GM10248 (cell line): ENCODE measurements at places on chromosomes 3 and 15.

- DNase-seq, result peak; percentile 43
Observed at GRCh38 chr15:94164202-94164807, 67.1 kb upstream of the MCTP2 start.

- no peak for DNase-seq
Observed at GRCh38 chr3:17074559-17074958, 189.8 kb downstream of the PLCL2 start.

DNA sequence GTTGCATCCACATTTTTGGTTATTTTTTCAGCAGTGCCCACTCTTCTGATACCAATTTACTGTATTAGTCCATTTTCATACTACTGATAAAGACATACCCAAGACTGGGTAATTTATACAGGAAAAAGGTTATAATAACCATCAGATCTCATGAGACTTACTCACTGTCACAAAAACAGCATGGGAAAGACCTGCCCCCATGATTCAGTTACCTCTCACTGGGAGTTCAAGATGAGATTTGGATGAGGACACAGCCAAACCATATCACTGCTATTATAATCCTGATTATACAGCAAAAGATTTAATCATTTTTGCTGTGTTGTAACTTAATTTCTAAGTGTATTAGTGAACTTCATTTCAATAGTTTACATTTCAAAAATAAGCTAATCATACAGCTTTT is 6.6 kb downstream of the ZBED2 start:
- no peak for DNase-seq

- peak; percentile 64 for DNase-seq
Observed at GRCh38 chr15:43253431-43254403, 13.0 kb downstream of the TGM5 start.

- DNase-seq, result no peak
Observed at GRCh38 chr3:72750405-72750965, 97.8 kb downstream of the SHQ1 start.

GRCh38 chr3:126017362-126017761 is 48.4 kb downstream of the ROPN1B start:
- no peak for DNase-seq

- DNase-seq, result no peak
Observed at GRCh38 chr15:60589728-60590127, 110.8 kb upstream of the ICE2 start.

DNA sequence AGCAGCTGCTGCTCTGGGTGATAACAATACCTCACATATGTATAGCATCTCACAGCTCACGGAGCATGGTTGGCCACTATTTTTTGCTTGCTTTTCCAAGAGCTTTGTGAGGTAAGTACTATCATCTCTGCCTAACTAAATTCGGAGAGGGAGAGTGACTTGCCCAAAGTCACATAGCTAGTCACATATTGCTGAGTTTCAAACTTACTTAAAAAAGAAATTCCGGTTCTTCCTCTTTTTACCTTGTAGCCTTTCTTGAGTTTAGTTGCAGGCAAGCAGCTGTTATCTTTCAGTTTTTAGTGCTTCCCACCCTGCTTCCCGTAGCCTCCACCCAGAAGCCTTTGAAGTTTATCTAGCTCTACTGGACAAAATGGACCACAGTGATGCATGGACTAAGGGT is 309.2 kb downstream of the PDCD6IP start:
- peak; percentile 20 for DNase-seq

- no peak for DNase-seq
Observed at GRCh38 chr15:68407886-68408881, 23.8 kb downstream of the ITGA11 start.

- DNase-seq, result no peak
Observed at GRCh38 chr15:70195587-70196305, 98.0 kb upstream of the TLE3 start.

DNA sequence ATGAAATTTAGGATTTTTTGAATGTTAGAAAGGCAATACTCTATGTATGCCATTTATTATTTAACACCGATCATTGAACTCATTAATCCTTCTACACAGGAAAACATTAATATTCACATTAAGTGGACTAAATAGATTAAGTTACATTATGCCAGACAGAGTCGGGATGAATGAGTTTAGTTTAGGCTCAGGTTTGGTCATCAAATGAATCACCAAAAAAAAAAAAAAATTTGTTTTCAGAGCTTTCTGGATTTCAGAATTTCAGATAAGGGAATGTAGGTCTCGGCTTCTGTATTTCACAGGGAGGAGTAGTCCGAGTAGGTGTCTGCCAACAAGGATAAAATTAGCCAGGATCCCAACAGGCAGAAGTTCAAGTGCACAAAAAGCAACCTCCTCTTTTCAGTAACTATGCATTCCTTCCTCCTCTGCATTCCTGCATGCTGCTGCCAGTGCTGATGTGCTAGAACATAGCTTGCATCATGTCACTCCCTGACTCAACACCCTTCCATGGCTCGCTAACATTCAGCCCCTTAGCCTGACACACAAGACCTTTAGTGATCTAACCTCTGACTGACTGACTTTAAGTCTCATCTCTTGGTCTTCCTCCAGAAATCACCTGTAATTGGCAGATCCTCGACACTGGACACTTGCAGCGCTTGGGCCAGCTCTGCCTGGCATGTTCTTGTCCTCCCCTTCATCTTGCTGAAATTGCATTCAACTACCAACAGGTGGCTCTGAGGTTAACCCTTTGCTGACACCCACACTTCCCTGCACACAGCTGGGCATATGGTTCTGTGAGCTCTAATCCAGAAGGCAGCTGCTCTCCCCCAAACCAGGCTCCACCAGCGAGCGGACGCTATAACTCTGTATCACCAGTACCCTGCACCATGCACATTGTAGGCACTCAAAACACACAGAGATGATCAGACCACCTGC is 145.4 kb upstream of the PROK2 start:
- DNase-seq, result peak; percentile 58

DNA sequence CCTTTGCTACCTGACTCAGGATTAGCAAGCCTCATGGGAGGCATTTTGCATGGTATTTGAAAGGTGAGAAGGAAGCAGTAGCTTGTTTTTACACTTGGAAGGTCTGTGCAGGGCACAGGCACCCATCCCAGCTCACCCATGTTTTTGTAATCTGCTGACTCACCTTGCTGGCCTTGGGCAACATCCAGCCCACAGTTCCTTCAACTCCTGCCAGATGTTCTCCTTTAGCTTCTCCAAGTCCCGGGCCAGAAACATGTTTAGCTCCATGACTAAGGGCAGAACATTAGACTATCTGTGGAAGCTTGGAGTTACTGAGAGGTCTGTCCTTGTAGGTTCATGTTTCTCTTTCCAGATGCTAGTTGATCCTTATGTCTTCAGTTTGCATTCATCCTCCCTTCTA is 12.4 kb upstream of the ZNF770 start:
- DNase-seq, result no peak

GRCh38 chr3:111033470-111034050 is 38.1 kb upstream of the NECTIN3 start:
- DNase-seq, result no peak

DNA sequence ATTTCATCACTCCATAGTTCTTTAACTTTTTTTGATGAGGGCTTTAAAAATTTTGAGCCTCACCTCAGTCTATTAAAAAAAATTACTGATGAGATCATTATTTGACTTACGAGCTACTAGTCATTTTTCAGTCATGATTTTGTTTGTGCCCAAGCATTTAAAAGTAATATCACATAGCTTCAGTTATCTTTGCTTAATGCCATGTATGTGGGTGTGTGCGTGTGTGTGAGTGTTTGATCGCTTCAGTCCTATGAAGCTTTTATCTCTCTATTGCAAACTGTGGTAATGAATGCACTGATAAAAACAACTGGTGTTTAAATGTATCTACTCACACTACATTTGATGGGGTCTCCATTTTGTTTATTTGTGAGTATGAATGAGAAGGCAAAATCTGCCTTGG is 49.8 kb downstream of the RSRC1 start:
- no peak for DNase-seq

- no peak for DNase-seq
Observed at GRCh38 chr3:11969986-11970385, 34.2 kb upstream of the SYN2 start.

- no peak for DNase-seq
Observed at GRCh38 chr3:134258761-134259347, 8.2 kb upstream of the RYK start.

- no peak for DNase-seq
Observed at GRCh38 chr3:58536501-58537411, at the start of gene ACOX2. Gene ACOX2 (minus strand): TSS chr3:58537190. CDS start chr3:58535106, 2,084 bp downstream.

- no peak for DNase-seq
Observed at GRCh38 chr15:58726867-58727266, 22.6 kb downstream of the ADAM10 start.

- peak; percentile 60 for DNase-seq
Observed at GRCh38 chr3:183188895-183189462, 26.4 kb upstream of the LAMP3 start.

DNA sequence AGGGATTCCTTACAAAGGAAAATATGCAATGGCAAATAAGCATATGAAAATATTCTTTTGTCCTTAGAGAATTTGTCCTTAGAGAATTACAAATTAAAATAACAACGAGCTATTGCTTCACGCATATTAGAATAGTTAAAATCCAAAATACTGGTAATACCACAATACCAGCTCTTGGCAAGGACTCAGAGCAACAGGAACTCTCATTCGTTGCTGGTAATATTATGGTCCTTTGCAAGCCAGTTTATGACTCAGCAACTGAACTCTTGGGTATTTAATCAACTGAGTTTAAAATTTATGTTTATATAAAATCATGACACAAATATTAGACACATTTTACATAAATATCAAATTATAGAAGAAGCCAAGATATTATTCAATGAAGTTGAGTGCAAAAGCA is 1730.4 kb downstream of the SI start:
- DNase-seq, result no peak

GRCh38 chr15:62079594-62079993 is 12.8 kb downstream of the C2CD4A start:
- no peak for DNase-seq

- DNase-seq, result no peak
Observed at GRCh38 chr3:17078926-17079465, 194.2 kb downstream of the PLCL2 start.

GRCh38 chr3:117063930-117064329 is 354.4 kb downstream of the TUSC7 start:
- no peak for DNase-seq

DNA sequence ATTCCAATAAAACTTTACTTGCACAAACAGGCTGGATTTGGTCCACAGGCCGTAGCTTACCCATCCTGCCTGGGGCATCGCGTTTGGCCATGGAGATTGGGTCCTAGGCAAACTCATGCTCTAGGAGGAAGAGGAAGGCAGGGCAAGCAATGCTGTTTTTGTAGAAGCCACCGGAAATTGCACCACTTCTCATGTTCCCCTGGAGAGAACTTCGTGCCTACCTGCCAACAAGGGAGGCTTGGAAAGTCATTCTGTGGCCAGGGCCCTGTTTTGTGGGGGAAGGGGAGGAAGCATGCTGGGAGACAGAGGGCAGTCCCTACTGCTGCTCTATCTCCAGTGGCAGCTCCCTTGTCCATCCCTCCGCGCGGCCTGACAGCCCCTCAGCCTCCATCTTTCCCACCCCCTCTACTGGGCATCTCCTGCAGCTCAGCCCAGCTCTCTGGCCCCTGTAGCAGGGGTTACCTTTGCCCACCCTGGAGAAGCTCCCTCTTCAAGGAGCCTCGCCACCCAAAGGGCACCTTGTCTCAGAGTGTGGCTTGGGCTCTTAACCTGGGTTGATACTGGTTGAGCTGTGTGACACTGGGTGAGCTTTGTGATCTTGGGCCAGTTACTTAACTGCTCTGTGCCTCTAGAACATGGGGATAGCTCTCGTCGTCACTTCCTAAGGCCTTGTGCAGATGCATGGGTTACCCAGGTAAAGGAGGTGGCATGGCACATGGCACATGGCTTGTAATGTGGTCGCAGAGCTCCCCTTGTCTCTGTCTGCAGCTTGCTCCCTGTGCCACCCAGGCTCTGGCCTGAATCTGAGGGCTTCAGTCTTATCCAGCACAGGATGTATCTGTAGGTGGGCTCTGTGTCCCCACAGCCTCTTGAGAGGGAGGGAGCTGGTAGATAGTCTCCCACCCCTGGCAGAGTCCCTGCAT is 6.1 kb downstream of the ABTB1 start:
- no peak for DNase-seq

DNA sequence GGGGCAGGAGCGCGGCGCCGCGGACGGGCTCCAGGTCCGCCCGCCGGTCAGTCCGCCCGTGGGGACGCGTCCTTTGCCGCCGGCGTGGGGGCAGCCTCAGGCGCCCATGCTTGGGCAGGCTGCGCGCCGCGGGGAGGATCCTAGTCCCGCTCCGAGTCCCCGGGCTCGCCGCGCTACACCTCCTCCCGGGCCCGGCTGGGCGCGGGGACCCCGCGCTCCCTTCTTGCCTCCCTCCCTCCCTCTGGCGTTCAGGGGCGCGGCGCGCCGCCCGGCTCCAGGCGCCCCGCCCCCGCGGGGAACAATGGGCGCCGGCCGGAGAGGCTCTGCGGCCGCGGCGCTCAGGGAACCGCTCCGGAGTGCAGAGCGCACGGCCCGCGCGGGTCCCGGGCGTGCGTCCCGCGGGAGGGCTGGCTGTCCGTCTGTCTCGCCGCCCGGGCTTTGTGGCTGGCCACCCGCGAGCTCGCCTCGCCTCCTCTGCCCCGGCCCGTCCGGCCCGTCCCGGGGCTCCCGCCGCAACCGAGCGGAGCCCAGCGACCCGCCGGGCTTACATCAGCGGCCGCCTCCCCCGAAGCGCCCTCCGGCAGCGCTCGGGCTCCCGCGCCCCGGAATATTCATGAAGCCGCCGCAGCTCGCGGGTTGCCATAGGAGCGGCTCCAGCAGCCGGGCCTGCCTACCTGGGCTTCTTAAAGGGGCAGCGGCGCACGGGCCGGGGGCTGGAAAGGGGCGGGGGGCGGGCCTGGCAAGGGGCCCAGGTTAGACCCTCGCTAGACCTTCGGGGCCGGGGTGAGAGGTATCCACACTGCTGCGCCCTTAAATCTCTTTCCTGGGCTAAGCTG is at the start of gene HCN4:
HCN4 (minus strand) TSS at position 658 of the 836 bp plus-strand sequence. CDS start 688 bp downstream, outside the sequence.
- no peak for DNase-seq

DNA sequence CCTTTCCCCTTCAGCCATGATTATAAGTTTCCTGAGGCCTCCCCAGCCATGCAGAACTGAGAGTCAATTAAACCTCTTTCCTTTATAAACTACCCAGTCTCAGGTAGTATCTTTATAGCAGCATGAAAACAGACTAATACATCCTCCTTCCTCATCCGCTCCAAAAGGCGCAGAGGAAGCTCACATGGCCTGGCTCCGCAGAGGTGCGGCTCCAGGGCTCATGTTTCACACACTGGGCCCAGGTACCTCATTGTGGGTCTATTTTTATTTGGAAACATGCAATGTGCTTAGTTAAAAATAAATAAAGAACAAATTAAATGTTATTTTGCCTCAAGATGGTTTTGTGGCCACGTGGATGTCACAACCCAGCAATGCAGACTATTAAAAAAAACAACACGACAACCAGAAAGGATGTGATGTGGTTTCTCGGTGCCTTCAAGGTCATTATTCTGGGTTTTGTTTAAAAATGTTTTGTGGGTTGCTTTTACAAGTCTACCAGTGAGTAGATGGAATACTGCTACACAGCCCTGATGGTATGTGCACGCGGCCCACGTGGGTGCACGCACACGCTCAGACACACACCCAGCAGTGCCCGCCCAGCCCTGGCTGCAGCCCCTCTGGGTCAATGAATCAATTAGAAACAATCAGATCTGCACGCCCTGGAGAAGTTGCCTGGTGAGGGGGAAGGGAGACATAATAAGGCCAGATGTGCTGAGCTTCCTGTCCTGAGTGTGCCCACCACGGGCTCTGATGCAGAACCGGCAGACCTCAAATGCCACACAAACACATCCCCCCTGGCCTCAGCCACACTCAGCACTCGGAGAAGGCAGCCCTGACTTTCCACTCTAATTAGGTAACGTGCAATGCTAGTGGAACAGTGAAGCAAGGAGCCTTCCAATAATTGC is 140.1 kb downstream of the ADAMTS17 start:
- no peak for DNase-seq

- no peak for DNase-seq
Observed at GRCh38 chr3:64621726-64622395, 65.9 kb downstream of the ADAMTS9 start.
